ENCODE measurements at places on chromosomes 2 and 18. TPM values are rescaled to one million over a fixed set of nuclear protein-coding genes. Genes with fewer than 3 reads are reported as not detected.

- peak; percentile 22 for DNase-seq
These were observed 114.7 kb downstream of the FAM210A start for GRCh38 chr18:13611601-13612195.

GRCh38 chr18:55853268-55853667, 265.3 kb upstream of the TCF4 start:
- no peak for DNase-seq

GRCh38 chr2:234678711-234679110, 181.8 kb upstream of the ARL4C start:
- no peak for DNase-seq

DNA sequence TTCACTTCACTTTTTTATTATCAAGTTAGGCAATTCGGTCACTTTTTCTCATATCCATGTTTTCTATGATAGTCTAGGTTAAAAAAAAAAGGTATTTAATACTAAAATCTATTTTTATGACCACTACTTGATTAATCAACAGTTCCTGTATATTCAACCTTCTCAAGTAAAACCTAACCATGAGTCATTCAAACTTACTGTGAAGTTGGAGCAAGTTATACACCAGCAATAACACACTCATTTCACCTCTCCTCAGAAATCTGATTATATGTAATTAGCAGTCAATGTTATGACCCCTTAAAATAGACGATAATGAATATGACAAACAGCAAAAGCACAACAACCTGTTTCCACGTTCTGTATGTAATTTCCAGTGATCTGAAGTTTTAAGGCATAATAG, 35.0 kb upstream of the ADAM17 start:
- no peak for DNase-seq

DNA sequence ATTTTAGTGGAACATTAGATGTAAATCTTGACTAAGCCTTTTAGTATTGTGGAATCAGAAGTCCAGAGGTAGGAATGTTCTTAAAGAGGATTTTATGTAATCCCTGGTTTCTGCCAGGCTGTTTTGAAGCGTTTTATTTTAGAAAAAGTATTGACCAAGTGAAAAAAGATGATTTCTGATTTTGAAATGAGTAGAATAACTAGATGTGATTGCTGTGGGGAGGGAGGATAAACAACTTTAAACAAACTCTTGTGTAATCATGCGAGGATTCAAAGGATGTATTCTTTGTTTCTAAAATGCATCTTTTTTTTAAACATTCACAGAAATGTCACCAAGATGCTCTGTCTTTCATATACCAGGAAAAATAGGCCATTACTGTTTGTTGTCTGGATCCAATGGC, 53.9 kb downstream of the PHLPP1 start:
- DNase-seq = no peak

The DPP4 gene
- 79.6 TPM for total RNA-seq

The GAL3ST2 gene
- not detected for total RNA-seq

Data from lung microvascular endothelial cell (primary cell).